ENCODE measurements at places on chromosomes 16 and 17.

DNA sequence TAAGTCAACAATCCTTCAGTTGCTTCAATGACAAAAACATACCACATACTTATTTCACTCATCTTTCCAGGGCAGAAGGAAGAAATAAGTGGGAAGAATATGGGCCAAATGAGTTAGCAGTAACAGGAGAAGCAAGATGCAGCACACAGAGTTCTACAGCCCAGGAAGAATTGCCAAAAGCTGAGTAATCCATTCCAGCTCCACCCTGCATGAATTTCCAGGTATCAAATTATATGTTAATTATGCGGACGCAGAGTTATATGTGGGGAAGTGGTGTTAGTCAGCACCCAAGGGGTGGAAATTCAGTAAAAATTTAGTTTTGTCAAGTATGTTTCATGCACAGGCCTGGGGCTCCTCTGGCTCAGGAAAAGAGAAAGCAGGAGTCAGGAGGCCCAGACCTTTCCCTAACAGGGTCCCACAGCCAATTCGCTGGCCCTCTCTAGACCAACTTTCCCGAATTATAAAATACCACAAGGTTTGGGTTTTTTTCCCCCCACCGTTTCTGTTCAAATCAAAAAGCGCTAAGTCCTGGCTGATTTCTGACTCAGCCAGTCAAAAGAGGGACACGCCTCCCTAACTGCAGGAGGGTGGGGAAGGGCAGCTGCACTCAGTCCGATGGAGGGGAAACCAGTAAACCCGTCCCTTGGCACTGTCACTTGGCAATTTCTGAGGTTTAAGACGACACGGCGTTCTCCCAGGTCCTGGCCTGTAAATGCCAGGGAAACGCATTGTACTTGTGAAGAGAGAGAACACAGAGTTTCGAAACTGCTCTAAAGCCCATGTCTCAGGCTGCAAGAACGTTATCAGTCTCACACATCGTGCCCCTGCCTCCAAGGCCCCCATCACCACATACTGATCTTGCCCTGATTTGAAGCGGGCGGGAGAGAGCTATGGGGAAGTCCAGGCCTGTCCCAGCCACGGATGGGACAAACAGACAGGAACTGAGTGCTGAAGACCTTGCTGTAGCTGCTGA, 58.1 kb downstream of the ZFHX3 start:
- no peak for DNase-seq

DNA sequence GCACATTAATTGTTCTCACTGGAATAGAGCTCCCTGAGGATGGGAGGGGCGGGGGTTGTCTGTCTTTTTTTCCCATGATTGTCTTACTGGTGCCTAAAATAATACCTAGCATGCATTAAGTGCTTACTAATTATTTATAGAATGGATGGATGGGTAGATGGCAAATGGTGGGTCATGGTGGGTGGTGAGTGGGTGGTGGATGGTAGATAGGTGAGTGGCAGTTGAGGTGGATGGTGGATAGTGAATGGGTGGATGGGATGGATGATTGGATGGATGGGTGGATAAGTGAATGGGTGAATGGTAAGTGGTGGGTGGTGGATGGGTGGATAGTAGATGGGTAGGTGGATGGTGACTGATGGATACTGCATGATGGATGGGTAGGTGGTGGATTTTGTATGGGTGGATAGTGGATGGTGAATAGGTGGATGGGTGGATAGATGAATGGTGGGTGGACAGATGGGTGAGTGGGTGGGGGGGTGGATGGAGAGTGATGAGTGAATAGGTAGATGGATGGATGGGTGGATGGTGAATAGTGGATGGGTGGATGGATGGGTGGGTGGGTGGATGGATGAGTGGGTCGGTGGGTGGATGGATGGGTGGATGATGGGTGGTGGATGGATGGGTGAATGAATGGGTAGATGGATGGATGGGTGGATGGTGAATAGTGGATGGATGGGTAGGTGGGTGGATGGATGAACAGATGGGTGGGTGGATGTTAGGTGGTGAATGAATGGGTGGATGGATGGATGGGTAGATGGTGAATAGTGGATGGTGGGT, 51.6 kb downstream of the RBFOX3 start:
- no peak for DNase-seq

GRCh38 chr16:54193665-54194333, 92.8 kb downstream of the IRX3 start:
- peak; percentile 87 for DNase-seq

DNA sequence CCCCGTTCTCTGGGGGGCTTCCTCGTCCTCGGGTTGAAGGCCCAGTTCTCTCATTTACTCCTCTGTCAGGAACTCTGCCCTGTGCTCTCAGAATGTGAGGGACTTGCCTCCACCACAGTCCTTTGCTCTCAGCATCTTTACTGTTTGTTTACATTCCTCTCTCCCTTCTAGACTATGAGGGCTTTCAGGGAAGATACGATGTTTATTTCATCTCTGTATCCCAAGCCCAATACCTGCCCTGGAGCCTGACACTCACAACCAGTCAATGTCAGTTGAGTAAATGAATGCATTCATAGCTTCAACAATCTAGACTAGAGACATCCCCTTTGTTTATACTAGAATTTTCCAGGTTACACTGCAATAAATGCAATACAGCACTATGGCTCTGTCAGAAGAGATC, 409.6 kb upstream of the CDH11 start:
- no peak for DNase-seq

GRCh38 chr17:38851434-38851833, 2.1 kb downstream of the RPL23 start:
- no peak for DNase-seq

DNA sequence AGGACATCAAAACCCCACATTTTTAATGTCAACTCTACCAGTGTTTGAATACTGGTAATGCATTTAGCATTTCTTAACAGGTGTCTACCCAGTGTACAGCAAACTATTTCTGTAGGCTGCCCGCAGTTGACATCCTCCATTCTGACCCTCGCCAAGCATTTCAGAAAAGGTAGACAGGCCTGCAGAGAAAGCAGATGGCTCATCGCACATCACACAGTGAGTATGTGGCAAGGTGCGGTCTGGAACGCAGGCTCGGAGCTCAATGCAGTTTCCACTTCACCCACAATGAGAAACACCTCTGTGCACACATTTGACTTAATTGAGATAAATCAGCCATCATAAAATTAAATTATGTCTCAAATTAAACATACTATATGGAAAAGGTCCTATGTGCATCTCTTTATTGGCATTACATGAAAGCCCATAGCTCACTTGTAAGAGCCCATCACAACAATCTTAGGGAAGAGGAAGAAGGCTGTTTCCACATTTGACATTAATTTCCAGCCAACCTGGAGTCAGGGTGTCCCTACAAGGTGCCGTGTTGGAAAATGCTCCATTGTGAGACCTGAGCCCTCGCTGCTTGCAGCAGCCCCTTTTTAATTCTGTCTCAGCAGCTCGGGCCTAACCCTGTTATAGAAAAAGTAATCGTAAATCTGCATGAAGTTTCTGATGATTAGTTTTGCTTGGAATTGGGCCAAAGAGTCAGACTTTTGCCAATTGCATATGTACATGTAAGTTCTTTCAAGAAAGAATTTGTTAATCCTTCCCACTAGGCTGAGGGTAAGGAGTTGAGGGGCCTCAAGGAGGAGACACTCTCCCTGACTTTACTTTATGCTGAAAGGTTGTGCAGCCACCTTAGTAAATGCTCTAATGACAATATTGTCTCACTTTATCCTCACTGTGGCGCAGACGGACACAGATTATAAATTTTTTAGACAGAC, 378.7 kb upstream of the DYNLRB2 start:
- no peak for DNase-seq

DNA sequence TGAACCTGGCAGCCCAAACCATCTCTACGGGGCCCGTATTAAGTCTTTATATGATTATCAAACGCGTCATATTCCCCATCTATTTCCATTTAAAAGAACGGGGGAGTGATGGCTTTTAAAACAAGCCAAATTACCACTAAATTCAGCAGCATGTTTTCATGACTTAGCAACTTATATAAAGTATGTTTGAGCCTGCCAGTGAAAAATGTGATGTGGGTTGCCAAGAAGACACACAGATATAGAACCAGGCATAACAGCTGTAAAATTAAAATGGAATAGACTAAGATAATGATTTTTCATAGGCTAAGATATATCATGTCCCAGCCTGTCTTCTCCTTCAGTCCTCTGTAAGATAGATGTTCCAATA, 44.8 kb upstream of the HSBP1 start:
- no peak for DNase-seq

GRCh38 chr16:77618951-77619350, 103.4 kb upstream of the NUDT7 start:
- no peak for DNase-seq
